ENCODE measurements at places on chromosomes 16 and 17. TPM values are rescaled to one million over a fixed set of nuclear protein-coding genes. Genes with fewer than 3 reads are reported as not detected.

Gene CMTM2
- 1.5 TPM for total RNA-seq

Gene BRCA1
- total RNA-seq = 12.4 TPM

Gene CDT1
- total RNA-seq = 2.7 TPM

Gene CFAP97D1
- 0.15 TPM for total RNA-seq

Gene RHBDL3
- 33.3 TPM for total RNA-seq

Measured in dorsolateral prefrontal cortex (tissue), 122 donors.